ELR (cell line): ENCODE measurements at places on chromosomes 7 and 10.

GRCh38 chr10:27312854-27313253 lies 72.3 kb upstream of the ACBD5 start:
- no peak for DNase-seq

GRCh38 chr7:103010211-103010610 lies 64.4 kb downstream of the FBXL13 start:
- DNase-seq: no peak

DNA sequence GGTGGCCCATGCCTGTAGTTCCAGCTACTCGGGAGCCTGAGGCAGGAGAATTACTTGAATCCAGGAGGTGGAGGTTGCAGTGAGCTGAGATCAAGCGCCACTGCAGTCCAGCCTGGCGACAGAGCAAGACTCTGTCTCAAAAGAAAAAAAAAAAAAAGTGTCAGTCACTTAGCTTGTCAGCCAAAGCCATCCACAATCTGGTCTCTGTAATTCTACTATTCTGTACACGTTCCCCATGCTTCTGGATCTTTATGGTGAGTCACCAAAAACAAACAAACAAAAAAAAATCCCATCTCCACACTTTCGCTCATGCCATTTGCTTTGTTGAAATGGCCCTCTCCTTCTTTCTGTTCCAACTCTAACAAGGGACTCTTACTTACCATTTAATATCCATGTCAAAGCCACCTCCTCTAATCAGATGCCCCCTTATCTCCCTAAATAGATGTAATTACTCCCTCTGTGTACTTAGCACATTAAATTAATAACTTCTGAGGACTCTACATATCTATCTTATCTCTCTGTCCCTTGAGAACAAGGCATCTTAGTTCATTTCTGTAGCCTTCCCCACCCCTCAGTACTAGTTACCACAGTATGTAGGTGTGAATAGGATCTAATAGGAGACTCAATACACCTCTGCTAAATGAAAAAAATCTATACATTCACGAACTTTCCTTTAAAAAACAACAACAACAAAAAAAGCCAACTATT lies 128.4 kb downstream of the ELMO1 start:
- no peak for DNase-seq

DNA sequence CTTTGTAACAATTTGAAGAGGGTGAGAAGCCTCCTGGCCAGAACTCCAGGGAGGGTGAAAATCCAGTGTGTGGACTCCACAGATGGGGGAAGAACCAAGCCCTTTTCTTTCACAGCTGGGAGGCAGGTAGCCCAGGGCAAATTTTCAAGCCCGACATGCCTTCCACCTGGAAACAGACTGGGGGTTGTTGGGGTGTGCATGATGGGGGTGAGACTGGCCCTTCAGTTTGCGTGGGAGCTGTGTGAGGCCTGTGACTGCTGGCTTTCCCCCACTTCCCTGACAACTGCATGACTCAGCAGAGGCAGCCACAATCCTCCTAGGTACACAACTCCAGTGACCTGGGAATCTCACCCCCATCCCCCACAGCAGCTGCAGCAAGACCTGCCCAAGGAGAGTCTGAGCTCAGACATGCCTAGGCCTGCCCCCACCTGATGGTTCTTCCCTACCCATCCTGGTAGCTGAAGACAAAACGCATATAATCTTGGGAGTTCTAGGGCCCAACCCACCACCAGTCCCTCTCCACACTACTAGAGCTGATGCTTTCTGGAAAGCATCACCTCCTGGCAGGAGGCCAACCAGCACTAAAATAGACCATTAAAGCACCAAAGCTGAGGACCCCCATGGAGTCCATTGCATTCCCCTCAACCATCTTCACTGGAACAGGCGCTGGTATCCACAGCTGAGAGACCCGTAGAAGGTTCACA lies 445.4 kb downstream of the TFEC start:
- peak; percentile 8 for DNase-seq

- DNase-seq: no peak
Measured at GRCh38 chr10:76459016-76459730, 1027.7 kb downstream of the LRMDA start.

DNA sequence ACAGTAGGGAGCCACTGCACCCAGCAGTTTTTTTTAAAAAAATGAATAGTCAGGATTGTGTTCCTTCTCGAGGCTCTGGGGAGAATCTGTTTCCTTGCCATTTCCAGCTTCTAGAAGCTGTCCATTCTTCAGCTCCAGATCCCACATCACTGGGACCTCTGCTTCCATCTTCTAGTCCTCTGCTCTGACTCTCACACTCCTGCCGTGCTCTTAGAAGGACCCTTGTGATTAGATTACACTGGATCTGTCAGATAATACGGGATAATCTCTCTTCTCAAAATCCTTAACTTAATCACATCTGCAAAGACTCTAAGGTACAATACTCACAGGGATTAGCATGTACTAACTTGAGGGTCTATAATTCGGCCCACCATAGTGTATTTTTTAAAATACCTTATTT lies 158.9 kb upstream of the SP4 start:
- no peak for DNase-seq

DNA sequence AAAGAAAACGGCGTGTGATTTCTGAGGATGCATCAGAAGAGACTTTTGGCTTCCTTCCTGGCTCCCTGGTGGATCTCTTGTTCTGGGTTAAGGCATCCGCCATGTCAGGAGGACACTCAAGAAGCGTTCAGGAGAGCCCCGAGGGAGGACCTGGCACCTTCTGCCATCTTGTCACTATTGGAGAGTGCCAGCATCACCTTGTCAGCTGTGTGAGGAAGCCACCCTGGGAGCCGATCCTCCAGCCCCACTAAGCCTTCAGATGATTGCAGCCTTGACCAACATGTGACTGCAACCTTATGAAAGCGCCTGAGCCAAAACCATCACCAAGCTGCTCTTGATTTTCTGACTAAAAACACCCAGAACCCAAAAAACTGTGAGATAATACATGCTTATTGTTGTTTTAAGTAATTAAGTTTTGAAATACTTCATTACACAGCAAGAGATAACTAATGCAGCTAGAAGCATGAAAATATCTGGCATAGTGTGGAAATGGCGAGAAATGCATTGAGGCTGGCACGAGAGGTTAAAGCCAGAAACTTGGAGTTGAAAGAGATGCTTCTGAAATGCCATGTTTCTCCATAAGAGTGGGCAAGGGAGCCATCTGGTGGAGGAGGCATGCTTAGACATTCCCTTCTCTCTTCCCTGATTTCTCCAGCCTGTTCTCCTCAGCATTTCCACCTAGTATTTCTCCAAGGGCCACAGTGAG lies 5.4 kb upstream of the ZFYVE27 start:
- peak; percentile 85 for DNase-seq

- no peak for DNase-seq
Measured at GRCh38 chr10:5658871-5659618, 7.3 kb downstream of the ASB13 start.
